HL-60 (cell line): ENCODE measurements at places on chromosomes 13 and 19.

GRCh38 chr13:20165417-20166257 is 4.8 kb upstream of the GJA3 start:
- DNase-seq = no peak

GRCh38 chr13:24276861-24277260 is 32.5 kb upstream of the C1QTNF9 start:
- DNase-seq = no peak

- DNase-seq = no peak
These were observed 15.2 kb downstream of the RCN3 start for GRCh38 chr19:49543032-49543431.

DNA sequence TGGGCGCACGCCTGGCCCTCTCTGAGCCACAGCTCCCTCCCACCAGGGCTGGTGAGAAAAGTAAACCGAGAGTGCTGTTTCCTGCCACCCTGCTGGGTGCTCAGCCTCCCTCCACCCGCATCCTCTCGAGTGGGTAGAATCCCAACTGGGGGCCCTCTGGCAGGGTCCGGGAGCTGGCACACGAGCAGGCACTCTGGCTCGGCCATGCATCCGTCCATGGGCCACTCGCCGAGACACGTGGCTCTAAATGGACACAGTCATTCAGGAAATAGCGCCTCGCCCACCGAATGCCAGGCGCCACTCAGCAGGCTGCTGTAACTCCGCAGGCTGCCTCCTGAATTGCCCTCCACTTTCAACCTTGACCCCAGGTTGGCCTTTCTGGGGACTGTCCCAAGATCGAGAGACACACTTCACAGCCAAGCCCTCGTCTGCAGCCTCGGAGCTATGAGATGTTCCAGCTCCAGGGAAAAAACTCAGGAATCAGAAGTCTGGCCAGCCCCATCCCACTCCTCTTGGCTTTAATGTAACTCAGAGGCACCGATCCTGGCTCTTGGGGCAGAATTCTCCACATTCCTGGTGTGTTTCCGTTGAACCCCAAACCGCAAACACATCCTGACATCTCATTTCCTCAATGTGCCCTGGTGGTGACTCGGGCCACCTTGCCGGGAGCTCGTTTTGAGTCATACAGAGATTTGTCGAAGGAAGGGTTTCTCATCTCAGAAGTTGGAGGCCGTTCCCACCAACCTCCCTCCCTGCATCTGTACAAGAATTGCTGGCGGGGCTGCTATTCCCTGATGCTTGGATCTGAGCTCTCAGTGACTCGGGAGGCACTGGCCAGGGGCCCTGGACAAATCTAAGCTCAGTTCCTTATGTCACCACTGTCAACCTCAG is 14.1 kb downstream of the KLF2 start:
- DNase-seq = no peak

GRCh38 chr13:70188567-70188966 is 80.3 kb upstream of the KLHL1 start:
- no peak for DNase-seq

DNA sequence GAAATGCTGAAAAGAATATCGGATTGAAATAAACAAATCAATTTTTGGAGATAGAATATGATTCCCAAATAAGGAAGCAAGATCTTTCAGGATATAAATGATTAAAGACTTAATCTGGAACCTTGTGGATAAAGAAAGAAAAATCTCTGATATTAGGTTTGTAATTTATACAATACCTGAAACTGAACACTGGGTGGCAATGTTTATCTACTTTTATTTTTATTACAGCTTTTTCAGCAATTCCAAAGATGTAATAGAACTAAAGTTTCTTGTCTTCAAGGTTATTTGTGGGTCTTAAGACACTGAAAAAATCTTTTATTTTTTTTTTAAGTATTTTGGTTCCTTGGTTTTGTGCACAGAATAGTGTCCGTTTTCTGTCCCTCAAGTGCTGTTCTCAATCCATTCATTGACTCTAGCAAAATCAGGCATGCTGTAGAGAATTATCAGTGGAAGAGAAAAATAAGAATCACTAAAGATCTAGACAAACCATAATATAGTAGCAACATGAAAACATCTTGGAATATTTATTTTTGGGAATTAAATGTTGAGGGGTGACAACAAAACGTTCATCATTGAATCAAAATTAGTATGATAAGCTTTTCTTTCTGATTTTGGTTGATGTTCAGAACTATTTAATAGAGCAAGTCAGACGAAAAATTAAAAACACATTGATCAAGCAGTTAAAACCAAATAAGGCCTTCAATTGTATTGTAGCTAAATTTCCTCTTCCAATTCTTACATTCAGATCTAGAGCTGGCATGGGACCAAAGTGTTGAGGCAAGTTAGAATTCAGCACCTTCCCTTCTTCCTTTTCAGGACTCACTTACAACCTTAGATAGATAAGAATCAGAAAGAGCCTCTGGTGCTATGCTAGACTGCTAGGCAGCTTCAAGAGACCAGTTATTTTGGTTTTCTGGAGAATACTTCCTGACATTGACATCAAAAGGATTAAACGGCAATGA is 704.4 kb upstream of the PCDH20 start:
- no peak for DNase-seq

DNA sequence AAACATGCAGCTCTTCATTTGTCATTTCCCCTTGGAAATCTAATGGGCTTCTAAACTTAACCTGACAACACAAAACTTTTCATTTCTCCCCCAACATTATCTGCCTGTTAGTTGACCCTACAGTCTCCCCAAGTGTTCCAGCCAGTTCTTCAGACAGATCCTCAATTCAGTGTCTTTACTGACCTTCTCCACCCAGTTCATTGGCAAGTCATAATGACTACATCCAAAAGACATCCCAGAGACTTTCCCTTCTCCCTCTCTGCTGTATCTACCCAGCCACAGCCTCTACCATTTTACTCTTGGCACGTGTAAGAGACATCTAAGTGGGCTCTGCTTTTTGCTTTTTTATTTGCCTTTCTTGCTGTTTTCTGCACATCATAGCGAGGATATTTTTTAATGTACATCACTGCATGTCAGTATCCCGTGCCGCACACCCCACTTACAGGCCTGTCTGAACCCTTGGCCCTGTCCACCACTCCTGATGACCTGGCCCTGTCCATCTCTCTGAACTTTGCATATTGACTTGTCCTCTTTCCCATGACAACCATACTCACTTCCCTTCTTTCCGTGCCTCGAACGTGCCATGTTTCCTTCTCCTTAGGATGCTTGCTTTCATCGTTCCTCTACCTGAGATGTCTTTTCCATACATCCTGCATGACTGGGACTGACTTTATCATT is 391.9 kb downstream of the IRS2 start:
- no peak for DNase-seq

DNA sequence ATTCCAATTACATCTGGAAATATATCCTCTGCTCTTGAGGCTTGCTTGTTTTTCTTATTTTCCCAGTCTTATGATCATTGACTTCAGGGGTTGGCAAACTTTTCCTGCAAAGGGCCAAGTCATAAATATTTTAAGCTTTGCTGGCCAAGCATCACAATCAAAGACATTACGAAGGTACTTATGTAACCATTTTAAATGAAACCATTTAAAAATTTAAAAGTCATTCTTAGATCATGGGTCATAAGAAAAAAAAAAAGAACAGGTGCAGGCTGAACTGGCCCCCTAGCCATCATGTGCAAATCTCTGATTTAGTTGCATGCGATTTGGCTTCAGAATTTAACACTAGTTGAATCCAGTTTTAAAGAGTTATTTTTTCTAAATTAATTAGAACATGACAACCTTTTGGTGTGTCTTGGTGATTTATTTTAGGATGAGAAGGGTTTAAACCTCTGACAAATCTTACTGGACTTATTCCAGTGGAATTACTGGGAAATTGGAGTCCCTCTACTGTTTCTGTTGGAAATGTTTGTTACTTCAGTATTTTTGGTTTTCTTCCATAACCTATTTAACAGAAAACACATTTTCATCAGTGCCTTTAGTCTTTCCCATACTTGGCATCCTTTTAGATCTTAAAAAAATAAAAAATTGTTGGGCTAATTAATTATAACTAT is 148.1 kb downstream of the NHLRC3 start:
- DNase-seq = no peak

DNA sequence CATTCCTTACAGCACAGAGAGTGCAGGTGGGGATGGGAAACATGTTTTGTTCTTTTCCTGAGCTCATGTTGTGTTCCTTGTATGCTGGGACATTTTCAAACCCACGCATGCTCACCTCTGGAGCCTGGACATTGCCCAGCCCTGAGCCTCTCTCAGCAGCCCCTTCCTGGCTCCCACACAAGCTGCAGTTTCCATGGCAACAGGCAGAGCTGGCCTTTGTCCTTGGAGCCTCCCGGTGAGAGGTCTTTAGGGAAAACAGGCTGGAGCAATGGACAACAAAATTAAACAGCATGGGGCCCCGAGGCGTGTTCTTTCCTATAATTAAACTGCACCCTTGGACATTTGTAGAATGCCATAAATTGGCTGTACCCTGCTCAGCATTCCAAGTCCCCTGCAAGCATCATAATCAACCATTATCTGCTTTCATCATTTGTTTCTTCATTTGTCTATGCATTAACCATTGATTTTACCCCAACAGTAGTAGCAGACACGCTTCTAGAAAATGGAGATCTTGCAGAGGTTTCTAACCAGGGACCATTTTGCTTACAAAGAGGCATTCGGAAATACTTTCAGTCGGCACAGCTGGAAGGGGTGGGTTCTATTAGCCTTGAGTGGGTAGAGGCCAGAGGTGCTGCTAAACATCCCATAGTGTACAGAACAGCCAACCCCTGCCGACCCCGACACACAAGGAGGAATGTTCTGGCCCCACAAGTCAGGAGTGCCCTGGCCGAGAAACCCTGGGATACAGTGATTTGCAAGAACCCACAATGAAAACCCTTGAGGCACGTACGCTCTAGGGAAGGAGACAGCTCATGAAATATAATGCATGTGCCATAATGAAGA is 133.4 kb upstream of the PEG3 start:
- no peak for DNase-seq

DNA sequence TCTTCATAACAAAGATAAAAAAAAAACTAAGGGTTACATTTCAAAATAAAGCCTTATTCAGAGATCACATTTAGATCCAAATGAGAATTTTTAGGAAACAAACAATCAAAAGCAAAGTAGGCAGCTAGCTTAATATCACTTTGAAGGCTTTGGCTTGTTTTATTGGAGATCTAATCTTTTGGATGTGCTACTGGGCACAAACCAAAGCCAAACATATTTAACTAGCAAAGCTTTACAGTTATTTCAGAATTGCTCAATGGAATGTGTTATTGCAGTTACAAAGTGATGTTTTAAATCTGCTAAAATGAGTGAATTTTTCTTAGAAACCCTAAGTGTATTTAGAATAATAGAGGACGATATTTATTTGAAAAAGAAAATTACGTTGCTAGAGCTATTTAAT is 114.7 kb upstream of the KLHL1 start:
- no peak for DNase-seq

- no peak for DNase-seq
These were observed 201.5 kb downstream of the MYO16 start for GRCh38 chr13:108830916-108831315.

DNA sequence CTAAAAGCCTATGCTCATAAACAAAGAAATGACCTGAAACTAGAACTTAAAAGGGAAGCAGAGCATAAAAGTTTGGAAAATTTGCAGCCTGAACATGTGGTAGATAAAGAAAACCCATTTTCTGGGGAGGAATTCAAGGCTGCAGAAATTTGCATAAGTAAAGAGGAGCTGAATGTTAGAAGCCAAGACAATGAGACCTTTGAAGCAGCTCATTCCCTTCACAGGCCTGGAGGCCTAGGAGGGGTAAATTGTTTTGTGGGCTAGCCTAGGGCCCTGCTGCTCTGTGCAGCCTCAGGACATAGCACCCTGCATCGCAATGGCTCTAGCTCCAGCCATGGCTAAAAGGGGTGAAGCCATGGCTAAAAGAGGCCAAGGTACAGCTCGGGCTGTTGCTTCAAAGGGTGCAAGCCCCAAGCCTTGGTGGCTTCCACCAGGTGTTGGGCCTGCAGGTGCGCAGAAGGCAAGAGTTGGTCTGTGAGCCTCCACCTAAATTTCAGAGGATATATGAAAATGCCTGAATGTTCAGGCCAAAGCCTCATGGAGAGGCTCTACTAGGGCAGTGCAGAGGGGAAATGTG is 38.3 kb downstream of the ZIC2 start:
- DNase-seq = no peak

GRCh38 chr13:59354665-59355369 is 808.9 kb downstream of the DIAPH3 start:
- DNase-seq = no peak

GRCh38 chr19:15042826-15043225 is 6.5 kb upstream of the CASP14 start:
- no peak for DNase-seq

DNA sequence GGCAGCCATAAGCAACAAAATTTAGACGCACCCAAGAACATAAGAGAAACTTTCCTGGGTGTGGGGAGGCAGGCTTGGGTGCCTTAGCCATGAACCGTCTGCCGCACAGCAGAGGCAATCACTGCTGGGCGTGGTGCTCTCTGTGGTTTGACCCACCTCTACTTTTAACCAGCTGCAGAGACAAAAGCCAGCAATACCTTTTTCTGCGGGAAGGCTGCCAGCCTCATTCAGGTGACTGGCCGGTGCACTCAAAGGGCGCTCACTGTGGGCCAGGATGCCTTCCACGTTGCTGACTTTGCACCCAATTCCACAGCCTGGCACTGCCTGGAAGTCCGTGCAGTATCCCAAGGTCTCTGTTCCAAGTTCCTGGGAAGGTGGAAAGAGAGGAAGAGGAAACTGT is 69.1 kb downstream of the ATP7B start:
- no peak for DNase-seq
